ENCODE measurements at places on chromosomes 7 and 10.

DNA sequence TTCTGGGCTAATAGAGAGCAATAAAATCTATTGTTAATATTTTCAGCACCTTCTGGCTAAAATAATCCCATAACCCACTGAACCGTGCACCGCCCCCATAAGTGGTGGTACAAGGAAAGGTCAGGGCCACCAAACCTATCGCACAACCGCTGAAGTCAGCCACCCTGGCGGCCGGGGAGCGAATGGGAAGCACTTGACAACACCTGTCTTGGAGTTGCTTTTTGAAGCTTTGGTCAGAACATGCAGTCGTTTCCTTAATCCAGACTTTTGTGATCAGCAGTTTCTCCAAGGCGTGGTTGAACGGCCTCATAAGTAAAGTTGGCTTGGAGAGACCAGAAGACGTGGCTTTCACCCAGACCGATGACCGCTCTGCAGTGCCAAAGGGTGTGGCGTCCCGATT is 97.4 kb downstream of the DNAJB6 start:
- no peak for DNase-seq

DNA sequence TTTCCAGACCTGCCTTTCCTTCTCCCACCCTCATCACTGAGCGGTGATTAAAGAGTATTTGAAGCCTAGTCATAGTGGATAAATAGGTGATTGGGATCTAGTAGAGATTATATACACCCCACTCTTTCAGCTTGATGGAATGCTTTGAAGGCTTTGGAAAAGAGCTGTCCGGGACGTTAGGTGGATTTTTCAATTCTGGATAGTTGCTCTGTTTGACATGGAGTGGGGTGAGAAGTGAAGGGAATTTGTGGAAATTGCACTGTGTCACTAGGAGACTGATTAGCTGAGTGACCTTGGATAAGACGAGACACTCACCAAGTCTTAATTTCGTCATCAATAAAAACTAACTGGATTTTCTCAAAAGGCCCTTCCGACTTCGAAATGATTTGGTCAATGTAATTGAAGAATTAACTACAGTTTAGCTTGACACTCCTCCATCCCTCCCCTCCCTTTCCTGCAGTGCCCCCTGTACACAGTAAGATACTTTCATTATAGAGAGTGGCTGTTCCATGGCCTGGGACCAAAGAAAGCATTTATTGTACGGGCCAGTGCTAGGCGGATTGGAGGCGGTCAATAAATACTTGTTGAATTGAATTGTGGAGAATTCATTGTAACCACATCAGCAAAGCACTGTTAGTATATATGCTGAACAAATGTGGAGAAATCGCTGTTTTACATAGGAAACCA is 962 bp downstream of the ZKSCAN1 start:
- DNase-seq, result no peak

DNA sequence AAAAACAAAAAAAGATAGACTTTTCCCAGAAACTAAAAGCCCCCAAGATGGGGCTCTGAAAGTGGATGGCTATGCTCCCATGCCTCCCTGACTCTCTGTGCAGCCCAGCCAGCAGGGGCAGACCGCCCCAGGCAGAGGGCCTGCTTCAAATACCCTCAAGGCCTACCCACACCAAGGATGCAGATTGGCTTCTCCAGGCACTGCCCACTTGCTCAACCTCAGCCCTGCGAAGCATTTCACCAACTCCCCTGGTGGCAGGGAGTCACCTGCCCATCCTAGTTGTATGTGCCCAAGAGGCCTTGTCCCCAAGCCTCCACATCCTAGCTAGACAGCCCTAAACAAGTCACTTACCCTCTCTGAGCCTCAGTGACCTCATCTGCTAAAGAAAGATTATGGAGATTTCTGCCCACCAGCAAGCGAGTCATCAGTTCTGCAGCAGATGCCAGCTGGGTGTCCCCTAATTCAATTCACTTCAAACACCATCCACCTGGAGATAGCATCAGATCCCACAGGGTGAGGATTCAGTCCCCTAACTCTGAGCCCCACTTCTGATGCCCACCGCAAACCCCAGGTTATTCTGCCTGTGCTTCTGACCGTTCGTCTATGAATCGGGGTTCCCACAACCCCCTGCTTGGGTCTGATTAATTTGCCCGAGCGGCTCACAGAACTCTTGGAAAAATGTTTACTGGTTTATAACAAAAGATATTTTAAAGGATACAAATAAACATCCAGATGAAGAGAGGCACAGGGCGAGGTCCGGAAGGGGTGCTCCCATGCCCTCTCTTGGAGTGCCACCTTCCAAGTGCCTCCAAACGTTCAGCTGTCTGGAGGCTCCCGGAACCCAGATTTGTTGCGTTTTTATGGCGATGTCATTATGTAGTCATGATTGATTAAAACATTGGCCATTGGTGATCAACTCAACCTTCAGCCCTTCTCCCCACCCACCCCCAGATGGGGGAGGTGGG is 18.6 kb upstream of the ZMIZ1 start:
- DNase-seq, result no peak

- no peak for DNase-seq
Measured at GRCh38 chr7:51950813-51951212, 634.2 kb upstream of the COBL start.

- no peak for DNase-seq
Measured at GRCh38 chr10:14296065-14296709, 34.5 kb downstream of the FRMD4A start.

- DNase-seq, result no peak
Measured at GRCh38 chr7:48427671-48428070, 256.4 kb downstream of the ABCA13 start.

GRCh38 chr7:97006055-97006815 is 882 bp downstream of the DLX6 start:
- peak; percentile 48 for DNase-seq

DNA sequence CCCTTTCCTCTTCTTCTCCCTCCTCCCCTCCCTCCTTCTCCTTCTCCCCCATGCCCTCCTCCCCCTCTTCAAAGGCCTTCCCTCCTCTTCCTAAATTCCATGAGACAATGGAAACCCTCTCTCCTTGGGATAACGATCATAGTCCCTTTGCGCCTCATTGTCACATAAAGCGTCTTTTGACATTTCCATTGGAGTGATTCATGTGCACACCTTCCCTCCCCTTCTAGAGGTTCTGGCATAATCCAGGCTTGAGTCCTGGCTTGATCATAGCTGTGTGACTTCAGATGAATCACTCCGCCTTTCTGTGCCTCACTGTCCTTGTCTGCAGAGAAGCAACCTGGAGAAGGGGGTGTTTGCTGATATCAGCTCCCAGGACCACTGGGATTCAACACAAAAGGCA is 204.2 kb downstream of the TNS3 start:
- no peak for DNase-seq

- DNase-seq, result no peak
Measured at GRCh38 chr10:132638130-132638515, 100.5 kb downstream of the INPP5A start.

- DNase-seq, result no peak
Measured at GRCh38 chr10:26481315-26481692, 43.2 kb downstream of the APBB1IP start.

- no peak for DNase-seq
Measured at GRCh38 chr10:86599729-86600128, 54.6 kb upstream of the OPN4 start.

- no peak for DNase-seq
Measured at GRCh38 chr10:60944058-60944909, at the start of gene RHOBTB1. Gene RHOBTB1 (minus strand): TSS chr10:60944185. CDS start chr10:60911542, 32,643 bp downstream.
